Activated naive CD8-positive, alpha-beta T cell treated with anti-CD3 and anti-CD28 coated beads for 36 hours (primary cell): ENCODE measurements at places on chromosomes 6 and 20. TPM values are rescaled to one million over a fixed set of nuclear protein-coding genes. Genes with fewer than 3 reads are reported as not detected.

DNA sequence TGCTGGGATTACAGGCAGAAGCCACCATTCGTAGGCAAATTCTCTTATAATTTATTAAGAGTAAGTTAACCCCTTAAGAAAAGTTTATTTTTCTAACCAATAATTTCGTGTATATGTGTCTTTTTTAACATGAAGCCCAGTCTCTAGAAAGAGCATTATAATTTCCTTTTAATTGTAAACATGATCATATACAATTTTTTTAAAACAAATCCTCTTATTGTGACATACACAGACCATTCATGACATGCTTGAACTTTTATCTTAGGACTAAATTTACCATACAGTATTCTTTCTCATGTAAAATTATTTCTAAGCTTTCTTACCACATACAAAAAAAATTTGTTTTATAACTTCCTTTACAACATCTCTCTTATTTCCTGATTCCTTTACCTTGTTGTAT is 6.7 kb downstream of the ACOT13 start:
- DNase-seq = no peak

DNA sequence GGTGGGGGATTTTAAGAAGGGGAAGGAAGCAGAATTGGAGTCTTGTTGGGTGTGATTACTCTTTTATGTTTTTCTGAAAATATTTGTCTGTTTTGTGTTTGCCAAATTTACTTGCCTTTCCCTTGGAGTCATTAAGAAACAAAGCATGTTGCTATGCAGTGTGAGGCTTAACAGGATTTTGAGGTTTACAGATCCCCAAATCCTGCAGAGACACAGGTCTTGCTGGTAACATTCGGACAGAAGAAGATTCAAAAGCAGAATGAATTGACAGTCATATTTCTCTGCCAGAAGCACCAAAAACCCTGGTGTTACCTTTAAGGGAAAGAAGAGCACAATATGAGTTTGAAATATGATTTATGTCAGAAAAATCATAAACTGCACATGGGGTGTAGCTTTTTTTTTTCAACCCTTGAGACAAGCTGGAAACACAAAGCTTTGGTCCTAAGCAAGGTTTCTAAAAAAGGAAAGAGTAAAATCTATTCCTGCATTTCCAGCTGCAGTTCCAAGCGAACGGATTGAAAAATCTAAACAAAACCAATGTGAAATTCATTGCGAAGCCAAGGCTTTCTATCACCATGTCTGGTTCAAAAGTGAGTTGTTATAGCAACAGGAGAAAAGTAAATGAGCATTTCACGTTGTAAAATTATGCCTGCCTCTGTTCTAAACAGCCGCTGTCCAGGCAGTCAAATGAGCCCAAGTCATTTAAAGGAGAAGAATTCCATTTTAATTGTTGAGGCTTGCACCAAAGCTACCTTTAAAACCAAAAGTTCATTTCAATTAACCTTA is 358.9 kb upstream of the SASH1 start:
- no peak for DNase-seq

The ABCC10 gene
- total RNA-seq = 24.3 TPM

The SLA2 gene
- 73.4 TPM for total RNA-seq

DNA sequence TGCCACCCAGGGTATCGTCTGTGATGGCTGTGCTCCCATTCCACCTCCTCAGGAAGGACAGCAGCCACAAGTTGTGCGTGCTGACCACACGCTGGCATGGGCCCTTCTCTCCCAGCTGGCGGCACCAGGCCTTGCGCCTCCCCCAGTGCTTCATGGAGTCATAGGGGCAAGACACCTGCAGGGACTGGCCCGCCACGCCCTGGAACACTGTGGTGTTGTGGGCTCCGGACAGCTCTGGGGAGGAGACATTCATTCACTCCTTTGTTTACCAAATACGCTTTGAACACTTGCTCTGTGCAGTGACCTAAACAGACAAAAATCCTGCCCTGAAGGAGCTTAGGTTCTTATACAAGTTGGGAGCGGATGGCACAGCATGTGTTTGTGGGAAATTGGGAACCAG is 1.5 kb downstream of the TREM2 start:
- no peak for DNase-seq

The EGFL8 gene
- total RNA-seq = 12.8 TPM
